Kidney glomerular epithelial cell (primary cell): ENCODE measurements at places on chromosomes 13 and 19.

DNA sequence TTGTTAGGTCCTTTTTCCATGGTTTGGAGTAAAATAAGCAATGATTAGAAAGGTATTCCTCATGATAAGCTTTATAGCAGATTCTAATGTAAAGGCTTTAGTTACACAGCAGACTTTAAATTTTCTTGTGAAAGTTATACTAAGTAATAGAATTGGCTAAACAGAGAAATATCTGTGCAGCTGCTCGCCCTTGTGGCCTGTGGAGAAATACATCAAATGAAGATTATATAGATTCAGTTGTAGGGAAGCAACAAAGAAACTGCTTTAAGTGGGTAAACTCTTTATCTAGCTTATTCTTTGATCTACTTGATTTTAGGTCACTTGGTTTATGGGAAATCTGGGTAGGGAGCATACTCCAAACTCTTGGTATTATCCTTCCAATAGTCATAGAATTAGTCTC lies 1269.7 kb upstream of the SPRY2 start:
- no peak for DNase-seq

DNA sequence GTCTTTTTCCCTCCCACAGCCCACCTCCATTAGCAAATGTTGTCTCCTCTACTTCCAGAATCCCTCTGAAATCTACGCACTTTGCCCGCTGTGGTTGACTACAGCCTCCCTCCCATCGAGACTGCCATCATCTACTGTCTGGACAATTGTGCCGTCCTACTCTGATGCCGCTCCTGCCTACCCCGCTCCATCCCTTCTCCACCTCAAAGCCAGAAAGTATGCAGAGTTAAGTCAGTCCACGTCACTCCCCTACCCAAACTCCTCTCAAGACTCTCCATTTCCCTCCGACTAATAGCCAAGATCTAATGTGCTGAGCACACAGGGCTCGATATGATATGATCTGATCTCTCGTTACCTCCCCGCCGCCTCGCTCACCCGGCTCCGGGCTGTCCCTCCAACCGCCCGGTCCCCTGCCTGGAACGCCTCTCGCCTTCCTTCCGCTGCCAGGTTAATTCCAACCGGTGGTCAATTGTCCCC lies 556 bp downstream of the CACTIN start:
- no peak for DNase-seq

DNA sequence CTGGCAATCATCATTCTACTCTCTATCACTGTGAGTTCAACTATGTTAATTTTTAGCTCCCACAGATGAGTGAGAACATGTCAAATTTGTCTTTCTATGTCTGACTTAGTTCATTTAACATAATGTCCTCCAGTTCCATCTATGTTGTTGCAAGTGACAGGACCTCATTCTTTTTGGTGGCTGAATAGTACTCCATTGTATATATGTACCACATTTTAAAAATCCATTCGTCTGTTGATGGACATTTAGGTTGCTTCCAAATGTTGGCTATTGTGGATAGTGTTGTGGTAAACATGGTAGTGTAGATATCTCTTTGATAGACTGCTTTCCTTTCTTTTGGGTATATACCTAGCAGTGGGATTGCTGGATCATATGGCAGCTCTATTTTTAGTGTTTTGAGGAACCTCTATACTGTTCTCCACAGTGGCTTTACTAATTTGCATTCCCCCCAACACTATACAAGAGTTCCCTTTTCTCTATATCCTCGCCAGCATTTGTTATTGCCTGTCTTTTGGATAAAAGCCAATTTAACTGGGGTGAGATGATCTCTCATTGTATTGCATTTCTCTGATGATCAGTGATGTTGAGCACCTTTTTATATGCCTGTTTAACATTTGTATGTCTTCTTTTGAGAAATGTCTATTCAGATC lies 124.1 kb downstream of the PCCA start:
- no peak for DNase-seq

DNA sequence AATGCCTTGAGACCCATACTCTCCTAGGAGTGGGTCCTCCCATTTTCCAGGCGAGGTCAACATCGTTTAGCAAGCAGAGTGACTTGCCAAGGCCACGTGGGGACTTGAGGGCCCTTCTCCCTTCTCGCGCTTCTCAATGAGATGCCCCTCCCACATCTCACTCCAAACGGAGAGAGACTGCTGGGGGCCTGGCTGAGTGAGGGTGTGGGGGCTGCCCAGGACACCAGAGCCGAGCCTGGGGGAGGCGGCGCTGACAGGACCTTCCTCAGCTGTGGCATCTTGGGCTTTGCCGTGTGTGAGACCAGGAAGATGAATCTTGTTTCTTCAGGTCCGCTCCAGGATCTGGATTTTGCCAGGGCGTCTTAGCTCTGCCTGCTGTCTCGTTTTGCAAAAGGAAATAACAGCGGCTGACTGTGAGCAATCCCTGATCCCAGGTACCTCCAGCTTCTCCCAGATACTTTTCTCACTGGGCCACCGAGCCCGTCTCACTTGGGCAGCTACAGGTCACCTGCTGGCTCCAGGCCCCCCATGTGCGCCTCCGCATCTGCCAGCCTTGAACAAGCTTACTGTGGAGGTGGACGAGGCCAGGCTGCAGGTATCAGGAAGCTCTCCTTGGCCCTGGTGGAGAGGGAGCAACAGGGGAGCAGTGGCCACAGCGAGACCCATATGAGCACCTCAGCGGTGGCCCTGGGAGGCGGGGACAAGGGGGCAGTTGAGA lies 6.0 kb downstream of the COX6B2 start:
- DNase-seq = no peak

DNA sequence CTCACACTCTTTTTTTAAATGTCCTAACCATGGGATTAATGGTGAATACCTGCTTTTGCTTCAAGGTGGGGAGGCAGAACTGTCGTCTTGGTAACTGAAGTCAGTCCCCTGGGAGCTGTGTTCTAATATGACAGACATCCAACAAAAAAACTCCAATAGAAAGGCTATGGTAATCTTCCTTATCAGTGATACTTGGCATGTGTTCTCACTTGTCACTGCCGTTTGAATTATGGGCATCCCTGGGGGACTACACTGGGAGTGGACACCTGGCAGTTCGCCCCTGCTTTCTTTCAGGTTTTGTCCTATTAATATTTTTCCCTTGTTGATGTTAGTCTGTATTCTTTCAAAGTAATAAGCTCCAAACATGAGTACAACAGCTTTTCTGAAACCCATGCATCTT lies 252.6 kb downstream of the SLITRK5 start:
- no peak for DNase-seq

DNA sequence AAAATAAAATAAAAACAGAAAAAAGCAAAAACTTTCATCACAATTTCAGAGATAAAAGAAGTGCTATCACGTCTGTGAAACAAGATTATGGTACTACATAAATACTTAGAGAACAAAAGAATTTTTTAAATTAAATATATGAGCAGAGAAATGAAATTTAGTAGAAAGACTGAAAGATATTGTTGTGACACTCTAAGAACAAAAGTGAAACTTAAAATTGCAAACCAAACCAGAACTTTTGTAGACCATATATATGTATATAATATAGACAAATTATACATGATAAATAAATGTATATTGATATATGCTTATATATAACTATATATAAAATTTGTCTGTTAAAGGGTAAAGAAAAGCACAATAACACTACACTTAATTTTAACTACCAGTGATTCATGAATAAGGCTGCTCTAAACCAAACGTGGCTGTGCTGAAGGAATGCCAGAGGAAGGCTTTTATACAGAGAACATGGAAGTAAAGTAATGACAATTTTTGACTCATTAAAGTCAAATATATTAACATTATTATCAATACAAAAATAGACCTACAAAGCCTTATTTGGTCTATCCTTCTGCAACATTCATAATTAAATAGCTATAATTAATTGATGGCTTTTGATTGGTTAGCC lies 1516.7 kb upstream of the PCDH20 start:
- no peak for DNase-seq
